Activated CD8-positive, alpha-beta T cell treated with anti-CD3 and anti-CD28 coated beads, Interleukin-2, amount 10 ng/mL, durations not matched to agents 7 days and 5 days (primary cell): ENCODE measurements at places on chromosomes 5 and 9. TPM values are rescaled to one million over a fixed set of nuclear protein-coding genes. Genes with fewer than 3 reads are reported as not detected.
A peak's percentile ranks its signal among the peaks of the same experiment; 100 is the strongest.

Gene CNTNAP3
- total RNA-seq: not detected

GRCh38 chr9:92180002-92180400 lies 64.8 kb upstream of the SPTLC1 start:
- DNase-seq: no peak

DNA sequence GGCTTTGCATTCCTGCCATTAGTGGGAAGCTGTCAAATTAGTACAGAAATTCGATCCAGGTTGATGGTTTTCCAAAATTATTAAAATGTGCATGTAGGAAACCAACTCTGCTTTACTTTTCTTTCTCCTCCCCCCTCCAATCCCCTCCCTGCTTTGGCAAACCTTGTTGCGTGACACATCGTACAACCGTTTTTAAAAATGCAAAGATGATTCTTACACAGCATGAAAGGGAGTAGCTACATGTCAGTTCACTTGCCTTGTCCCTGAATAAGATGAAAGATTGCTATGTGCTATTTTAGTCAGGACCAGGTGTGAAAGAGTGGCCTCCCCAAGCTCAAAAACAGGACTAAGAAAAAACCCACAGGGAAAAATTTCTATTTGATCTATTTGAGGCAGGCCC lies 11.7 kb downstream of the SNCAIP start:
- DNase-seq: no peak

Gene PCA3
- not detected for total RNA-seq

DNA sequence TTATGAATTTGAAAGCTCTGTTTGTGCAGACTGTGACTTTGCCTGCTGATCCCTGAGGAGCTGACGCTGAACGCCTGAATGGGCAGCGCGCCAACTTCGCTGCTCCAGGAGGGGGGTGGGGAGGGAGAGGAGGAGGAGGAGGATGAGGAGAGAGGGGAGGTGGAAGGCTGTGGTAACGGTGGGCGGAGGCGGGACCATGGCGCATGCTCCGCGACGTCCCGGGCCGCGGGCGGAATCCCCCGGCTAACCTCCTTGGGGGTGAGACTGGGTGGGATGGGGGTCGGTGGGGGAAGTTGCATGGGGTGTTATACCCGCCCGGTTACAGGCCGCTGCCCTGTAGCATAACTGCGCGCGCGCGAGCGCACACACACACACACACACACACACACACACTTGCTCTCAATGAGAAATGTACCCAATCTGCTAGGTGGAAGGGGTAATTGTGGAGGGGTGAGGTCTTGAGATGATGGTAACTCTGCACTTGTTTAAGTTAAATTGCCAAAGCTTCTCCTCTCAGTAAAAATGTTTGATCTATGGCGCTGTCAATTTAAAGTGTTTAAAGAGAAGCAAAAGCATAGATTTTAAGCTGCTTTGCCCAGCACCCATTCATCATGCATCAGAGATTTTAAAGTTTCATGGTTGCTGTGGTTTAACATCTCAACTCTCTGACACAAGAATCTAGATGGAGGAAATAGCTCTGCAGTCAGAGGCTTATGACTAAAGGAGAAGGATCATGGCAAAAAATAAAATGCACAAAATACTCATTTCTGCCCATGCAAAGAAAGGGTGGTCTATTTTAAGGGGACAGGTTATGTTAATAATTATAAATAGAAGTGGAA lies 76.6 kb upstream of the TBCA start:
- DNase-seq: peak; percentile 41

- DNase-seq: no peak
Measured at GRCh38 chr5:91228188-91228587, 154.9 kb downstream of the ARRDC3 start.

- DNase-seq: no peak
Measured at GRCh38 chr9:106738109-106738508, 124.9 kb upstream of the ZNF462 start.

- peak; percentile 43 for DNase-seq
Measured at GRCh38 chr5:134041570-134042411, 37.0 kb upstream of the VDAC1 start.

DNA sequence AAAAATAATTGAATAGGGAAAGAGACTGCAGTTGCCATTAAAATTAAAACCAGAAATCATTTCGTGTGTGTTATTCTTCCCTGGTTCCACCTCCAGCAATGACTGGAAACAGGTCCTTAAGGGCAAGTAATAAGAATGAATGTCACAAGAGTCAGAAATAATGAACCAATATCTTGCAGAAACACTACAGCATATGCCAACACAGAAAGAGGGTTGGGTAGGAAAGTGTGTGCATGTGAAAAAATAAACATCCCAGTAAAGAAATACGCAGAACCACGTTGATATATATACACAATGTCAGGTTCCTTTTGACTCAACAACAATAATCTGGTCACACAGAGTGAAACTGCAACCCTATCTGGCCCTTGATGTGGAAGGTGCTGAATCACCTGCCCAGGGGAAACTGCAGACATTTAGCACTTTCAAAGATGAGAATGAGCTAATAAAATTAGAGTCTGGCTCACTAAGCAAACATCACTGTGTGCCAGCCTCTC lies 15.0 kb downstream of the HMHB1 start:
- DNase-seq: peak; percentile 39

Gene PCDHA9
- not detected for total RNA-seq

Gene SEMA5A
- not detected for total RNA-seq

GRCh38 chr9:130996205-130996604 lies 12.8 kb upstream of the LAMC3 start:
- DNase-seq: no peak

DNA sequence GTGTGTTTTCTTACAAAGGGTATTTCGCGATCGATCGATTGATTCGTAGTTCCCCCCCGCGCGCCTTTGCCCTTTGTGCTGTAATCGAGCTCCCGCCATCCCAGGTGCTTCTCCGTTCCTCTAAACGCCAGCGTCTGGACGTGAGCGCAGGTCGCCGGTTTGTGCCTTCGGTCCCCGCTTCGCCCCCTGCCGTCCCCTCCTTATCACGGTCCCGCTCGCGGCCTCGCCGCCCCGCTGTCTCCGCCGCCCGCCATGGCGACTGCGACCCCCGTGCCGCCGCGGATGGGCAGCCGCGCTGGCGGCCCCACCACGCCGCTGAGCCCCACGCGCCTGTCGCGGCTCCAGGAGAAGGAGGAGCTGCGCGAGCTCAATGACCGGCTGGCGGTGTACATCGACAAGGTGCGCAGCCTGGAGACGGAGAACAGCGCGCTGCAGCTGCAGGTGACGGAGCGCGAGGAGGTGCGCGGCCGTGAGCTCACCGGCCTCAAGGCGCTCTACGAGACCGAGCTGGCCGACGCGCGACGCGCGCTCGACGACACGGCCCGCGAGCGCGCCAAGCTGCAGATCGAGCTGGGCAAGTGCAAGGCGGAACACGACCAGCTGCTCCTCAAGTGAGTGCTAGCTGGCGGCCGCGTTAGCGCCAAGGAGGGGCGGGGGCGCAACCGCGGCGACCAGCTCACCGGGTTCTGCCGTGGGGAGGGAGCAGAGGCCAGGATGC lies 480 bp downstream of the LMNB1 start:
- peak; percentile 60 for DNase-seq

GRCh38 chr5:144295284-144295683 lies 124.6 kb downstream of the KCTD16 start:
- no peak for DNase-seq

- no peak for DNase-seq
Measured at GRCh38 chr9:136667214-136667939, 4.7 kb downstream of the EGFL7 start.

DNA sequence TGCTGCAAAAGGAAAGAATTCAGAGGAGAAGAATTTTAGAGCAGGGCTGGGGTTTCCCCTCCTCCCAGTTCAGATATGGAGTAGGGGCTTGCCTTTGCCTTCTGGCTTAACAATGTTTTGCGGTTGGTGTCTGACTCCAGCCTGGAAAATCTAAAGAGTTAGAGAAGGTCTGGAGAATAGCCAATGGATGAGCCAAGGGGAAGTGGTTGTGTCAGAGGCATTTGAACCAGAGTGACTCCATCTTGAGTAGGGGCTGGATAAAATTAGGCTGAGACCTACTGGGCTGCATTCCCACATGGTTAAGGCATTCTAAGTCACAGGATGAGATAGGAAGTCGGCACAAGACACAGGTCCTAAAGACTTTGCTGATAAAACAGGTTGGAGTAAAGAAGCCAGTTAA lies 133.7 kb downstream of the DIRAS2 start:
- DNase-seq: no peak

- DNase-seq: no peak
Measured at GRCh38 chr5:112732131-112732530, 5.6 kb upstream of the APC start.

DNA sequence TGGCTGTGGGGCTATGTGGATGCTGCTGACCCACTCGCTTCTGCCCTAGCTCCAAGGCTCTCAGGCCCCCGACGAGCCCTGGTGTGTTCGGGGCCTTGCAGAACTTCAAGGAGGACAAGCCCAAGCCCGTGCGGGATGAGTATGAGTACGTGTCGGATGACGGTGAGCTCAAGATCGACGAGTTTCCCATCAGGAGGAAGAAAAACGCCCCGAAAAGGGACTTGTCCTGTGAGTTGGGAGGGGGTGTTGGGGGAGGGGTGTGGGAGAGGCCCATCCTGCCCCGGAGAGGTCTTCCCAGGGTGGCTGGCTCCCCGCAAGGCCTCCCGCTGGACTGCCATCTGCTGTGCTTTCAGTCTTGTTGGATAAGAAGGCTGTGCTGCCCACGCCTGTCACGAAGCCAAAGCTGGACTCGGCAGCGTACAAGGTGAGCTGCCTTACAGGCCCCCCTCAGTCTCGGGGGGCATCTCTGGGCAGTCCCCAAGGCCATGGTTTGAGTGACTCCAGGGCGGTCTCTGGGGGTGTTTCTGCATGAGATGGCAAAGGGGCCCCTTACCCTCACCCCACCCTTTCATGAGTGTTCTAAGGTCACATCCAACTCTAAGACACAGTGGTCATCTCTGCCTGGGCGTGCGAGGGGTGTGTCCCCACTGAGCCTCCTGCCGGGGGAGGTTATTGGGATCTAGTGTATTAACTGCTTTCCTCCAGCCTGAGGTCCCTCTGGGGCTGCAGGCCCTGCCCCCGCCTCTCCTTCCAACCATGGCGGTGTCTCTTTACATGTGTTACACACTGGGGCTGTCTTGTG lies 89.5 kb downstream of the PHF2 start:
- no peak for DNase-seq

GRCh38 chr5:160641405-160641804 lies 210.6 kb downstream of the ATP10B start:
- no peak for DNase-seq
